ENCODE measurements at places on chromosomes 6 and 20.

- no peak for DNase-seq
Measured at GRCh38 chr6:24760210-24760609, 14.5 kb upstream of the GMNN start.

DNA sequence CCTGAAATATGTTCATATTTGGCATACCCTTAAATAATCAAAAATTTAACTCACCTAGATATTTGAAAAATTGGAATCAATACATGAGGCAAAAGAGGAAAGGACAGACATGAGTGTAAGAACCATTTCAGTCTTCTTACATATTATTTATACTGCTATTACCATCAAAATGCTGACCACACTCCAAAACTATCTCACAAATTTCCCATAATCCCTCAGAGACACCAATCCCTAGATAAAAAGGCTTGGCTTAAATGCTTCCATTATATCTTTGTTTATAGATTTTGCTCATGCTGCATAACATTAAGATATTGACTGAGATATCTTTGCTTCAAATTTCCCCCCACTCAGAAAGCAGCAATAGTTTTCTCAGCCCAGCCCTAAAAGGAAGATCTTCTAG lies 11.7 kb upstream of the NT5DC1 start:
- no peak for DNase-seq

DNA sequence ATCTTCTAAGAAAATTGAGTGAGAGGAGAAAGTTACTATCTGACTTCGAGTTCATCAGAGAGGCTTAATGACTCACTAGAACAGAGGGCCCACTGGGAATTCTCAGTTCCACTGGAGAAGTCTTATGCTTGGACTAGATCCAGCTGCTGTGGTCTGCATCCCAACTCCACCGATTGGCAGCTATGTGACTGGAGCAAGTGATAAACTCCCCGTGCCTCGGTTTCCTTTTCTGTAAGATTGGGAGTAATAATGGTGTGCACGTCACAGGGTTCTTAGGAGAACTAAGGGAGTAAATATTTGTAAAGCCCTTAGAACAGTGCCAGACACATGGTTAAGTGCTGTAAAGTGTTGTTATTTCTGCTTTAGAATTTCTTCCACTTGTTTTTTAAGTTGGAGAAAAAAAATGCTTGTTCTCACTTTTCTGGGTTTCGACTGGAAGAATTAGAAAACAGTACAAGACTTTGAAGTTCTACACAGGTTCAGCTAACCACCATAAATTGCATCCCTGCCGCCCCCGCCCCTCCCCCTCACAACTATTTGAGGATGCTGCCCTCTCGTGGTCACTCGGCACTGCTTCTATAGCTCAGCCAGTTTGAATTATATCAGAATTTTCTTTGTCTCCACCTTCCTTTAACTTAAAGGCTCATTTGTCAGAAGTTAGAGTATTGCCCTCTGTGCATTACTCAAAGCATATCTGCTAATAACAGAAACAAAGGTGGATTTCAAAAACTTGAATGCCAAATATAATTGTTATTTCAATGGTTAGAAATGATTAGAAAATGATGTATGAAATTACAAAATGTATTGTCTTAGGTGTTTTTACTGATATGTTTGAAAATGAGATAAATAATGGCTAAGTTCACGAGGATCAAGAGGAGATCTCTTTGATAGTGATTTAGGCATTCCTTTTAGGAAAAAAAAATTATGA lies 95.0 kb upstream of the IFNGR1 start:
- peak; percentile 49 for DNase-seq

- no peak for DNase-seq
Measured at GRCh38 chr6:8361259-8361658, 74.1 kb downstream of the SLC35B3 start.

- DNase-seq = no peak
Measured at GRCh38 chr6:68211242-68211795, 423.8 kb upstream of the ADGRB3 start.

GRCh38 chr6:119096721-119097565 lies 18.5 kb upstream of the FAM184A start:
- no peak for DNase-seq

DNA sequence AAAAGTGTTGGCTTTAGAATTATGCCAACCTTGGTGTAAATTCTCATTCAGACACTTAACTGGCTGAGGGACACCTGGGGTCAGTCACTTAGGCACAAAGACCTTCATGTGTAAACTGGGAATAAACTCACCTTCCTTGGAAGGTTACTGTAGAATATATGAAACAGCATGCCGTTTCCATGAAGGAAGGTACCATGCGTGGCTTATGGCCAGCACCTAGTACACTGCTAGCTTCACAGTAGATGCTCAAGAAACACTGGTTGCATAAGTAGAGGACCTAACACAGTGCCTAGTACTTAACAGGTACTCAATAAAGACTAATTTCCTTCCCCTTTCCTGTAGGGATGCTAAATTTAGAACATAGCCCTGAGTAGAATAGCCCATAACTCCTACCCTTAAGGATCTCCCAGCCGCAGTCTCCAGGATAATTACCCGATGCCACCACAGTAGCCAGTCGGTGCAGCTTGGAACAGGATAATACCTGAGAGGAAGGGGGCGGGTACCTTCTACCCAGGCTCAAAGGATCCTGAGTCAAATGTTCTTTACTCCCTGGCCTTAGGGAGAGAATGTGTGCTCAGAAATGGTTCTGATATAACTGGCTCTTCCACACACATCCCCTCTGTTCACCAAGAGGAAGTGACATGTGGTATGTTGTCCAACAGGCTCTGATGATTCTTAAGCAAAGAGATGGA lies 3.6 kb downstream of the BCL2L1 start:
- DNase-seq = no peak

DNA sequence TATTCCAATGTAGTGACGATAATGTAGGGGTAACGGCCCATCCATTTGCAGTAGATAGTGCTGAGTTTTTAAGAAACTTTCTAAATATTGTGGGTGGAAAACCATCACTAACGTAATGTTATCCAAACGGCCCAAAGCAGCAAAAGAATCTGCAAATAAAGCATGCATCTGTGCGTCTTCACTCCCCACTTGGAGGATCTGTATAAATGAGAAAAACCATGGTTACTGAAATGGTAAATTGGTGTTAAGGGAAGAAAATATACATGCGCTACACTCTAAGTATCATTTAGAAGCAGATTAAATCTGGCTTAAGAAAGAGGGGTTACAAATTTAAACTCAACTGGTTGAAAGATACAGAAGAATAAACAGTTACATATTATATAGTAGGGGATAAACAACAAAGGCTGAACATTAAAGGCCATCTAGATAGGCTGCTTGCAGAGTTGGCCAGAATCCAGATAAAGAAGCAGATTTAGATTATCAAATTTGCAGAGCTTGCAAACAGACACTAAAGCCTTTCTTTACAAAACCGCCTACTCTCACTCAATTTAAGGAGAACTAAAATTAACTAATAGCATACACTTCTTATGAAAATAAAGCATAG lies 93.3 kb downstream of the SESN1 start:
- no peak for DNase-seq

DNA sequence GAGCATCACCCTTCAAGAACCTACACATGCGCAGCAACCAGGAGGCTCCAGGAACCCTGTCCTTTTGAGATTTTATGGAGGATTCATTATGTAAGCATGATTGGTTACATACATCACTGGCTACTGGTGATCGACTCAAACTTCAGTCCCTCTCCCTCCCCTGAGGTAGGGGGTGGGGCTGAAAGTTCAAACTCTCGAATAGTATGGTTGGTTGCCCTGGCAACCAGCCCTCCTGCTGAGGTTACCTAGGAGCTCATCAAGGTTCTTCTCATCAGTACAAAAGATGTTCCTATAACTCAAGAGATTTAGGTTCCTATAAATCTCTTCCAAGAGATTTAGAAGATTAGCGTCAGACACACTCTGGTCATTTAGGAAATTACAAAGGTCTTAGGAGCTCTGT lies 21.9 kb upstream of the ZSCAN9 start:
- no peak for DNase-seq

- no peak for DNase-seq
Measured at GRCh38 chr6:75203721-75204120, 2.1 kb downstream of the COL12A1 start.

DNA sequence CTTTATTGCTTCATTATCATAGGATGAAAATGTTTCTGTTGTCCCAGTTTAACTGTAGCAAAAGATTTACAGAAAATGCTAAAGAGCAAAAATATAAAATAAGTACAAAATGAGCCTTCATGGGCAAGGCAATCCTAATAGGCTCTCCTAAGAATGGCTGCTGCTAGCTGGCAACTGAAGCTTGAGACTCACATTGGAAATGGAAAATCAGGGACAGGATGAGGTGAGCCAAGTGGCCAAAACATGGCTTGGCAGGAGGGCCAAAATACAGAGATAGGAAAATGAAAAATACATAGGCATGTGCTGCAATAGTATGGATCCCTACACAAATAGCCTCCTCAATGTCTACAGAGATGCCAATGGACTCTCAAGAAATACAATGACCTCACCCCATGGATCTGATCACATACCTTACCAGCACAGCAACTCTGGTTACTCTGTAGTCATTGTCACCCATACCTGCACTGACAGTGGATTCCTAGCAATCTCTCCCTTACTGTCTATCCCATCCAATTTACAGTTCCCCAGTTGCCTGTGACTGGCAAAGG lies 105.4 kb downstream of the DST start:
- DNase-seq = no peak

GRCh38 chr6:33091957-33092356 lies 16.2 kb downstream of the HLA-DPB1 start:
- DNase-seq = peak; percentile 35

GRCh38 chr20:46991880-46992639 lies 97.4 kb downstream of the EYA2 start:
- DNase-seq = no peak

DNA sequence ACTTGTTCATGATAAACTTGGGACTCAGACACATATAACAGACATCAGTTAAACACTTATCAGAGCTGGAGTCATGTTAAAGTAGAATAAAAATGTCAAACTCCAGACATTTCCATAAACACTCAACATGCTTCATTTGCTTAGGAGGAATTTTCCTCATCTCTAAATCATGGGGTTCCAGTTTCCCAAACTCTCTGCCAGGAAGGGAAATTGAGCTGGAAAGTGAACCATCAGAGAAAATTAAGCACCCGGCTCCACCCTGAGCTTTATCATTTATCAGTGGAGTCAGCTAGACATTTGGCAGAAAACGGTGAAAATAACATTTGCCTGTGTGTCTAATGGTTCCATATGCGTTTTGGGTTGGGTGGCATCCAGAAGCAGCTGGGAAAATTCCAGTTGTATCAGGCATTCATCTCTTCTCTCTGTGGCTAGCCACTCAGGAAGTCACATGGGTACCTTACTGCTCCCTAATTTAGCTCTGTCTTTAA lies 25.3 kb upstream of the ZNFX1 start:
- DNase-seq = no peak

GRCh38 chr6:152124429-152125074 lies 317.1 kb downstream of the ESR1 start:
- DNase-seq = no peak

DNA sequence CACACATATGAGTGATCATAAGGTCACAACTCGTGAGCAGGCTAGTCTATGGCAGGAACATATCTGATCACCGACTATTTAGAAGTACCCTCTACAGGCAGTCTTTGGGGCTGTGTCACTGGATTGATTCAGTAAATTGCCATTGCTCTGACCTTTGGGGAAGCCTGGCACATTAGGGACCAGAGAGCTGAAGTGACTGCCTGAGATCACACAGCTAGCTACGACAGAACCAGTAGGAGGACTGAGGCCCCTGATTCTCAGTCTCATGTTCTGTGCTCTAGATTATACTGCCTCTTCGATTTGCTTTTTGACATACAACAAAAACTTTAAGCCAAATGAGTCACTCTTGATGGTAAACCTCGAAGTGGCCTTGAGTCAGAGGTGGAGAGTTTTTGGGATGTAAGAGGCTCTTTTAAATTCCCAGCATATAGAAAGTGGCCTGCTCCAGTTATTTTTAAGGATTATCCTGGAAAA lies 247.5 kb upstream of the SUPT3H start:
- no peak for DNase-seq

- DNase-seq = no peak
Measured at GRCh38 chr6:112061605-112062004, 7.7 kb downstream of the CCN6 start.

DNA sequence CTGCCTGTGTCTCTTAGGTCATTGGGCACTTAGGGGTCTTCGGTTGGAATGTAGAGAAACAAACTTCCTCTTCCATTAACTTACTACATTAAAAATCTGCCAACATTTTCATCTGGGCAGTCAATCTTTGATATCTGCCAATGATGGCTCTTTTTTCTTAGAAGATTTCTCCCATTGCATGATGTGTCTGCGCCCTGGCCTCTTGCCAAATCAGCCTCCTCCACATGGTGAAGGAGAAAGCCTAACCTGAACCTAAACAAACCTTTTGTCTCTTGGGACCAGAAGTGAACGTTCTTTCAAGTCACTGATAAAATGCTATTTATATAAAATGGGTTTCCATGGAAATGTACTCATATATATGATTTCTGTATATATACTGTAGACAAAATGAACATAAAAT lies 998.9 kb upstream of the GJE1 start:
- DNase-seq = no peak

GRCh38 chr20:2800521-2801285 lies at the start of gene CPXM1:
Gene CPXM1, minus strand, starts transcription at chr20:2800627. Its CDS starts 55 bp downstream, at chr20:2800572.
- no peak for DNase-seq

GRCh38 chr6:169967687-169968086 lies 216.3 kb downstream of the ERMARD start:
- DNase-seq = no peak

DNA sequence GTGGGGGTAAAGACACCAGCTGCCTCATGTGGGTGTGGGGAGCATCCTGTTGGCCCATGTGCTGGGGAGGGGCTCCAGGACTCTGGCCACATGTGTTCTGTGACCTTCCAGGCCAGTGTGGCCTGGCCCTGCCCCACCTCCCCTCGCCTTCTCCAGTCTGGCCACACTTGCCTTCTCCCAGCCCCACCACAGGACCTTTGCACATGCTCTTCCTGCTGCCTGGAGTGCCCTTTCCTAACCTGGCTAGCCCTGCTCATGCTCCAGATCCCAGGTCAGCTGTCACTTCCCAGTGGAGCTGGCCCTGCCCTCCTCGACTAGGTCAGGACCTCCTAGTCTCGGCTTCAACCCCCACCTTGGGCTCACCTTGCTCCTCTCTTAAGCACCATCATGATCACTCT lies 183.8 kb downstream of the CDH4 start:
- DNase-seq = no peak

DNA sequence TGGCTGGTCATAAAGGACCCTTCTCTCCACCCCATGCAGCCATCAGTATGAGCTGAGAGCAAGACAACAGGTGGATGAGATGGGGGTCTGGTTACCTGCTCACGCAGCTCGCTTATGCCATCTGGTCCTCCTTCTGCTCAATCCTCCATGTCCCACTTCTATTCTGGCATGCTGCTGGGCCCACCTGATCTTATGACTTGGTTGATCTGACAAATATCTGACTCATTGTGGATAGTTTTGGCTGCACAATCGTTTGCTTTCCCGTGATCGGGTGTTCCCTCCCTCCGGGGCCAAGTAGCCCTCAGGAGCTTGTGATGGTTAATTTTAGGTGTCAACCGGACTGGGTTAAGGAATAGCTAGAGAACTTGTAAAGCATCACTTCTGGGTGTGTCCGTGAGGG lies 26.6 kb upstream of the ELMO2 start:
- no peak for DNase-seq

Data from activated T-helper 1 cell treated with anti-CD3 and anti-CD28 coated beads, Interleukin-2, amount 50 U/mL, for 16 hours (primary cell).